Glutamatergic neuron (in vitro differentiated cells): ENCODE measurements at places on chromosomes 7 and 10.

GRCh38 chr7:99004216-99004615 is 125.9 kb downstream of the TRRAP start:
- peaks cover 2% of the 10 kb centered on the region for H3K27me3 ChIP-seq
- H3K4me1 ChIP-seq, result no peaks in the 10 kb centered on the region
- no peak overlapping the region for H3K4me3 ChIP-seq
- H3K27ac ChIP-seq, result no peak overlapping the region
- DNase-seq, result no peak

- peaks cover 6% of the 10 kb centered on the region for H3K36me3 ChIP-seq
- H3K27ac ChIP-seq, result no peak overlapping the region
- no peaks in the 10 kb centered on the region for H3K27me3 ChIP-seq
- no peaks in the 10 kb centered on the region for H3K4me1 ChIP-seq
- no peak for DNase-seq
Measured at GRCh38 chr10:91617072-91617609, 15.7 kb downstream of the PPP1R3C start.

DNA sequence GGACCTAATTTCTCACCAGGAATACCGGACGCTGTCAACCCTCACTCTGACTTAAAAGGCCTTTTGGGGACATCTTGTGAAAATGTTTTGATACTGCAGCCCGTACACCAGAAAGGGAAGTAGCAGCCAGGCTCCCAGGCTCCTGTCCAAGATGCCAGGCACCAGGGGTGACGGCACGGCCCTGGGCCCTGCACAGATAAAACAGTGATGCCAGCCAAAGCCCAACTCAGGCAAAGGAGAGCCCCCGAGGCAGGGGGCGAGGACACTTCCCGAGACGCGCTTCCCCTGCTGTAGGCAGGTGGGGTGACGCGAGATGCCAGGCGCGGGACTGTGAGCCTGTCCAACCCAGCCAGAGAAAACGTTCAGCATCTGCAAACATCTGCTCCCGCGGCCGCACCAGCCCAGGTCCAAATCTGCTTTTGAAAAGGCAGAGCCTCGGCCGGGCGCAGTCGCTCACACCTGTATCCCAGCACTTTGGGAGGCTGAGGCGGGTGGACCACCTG is 15.7 kb downstream of the ZFAND2A start:
- peaks cover 8% of the 10 kb centered on the region for H3K36me3 ChIP-seq
- peak overlapping the region; percentile 66 for H3K27ac ChIP-seq
- no peak for DNase-seq
- peaks cover 7% of the 10 kb centered on the region for H3K4me1 ChIP-seq
- H3K4me3 ChIP-seq, result no peak overlapping the region

DNA sequence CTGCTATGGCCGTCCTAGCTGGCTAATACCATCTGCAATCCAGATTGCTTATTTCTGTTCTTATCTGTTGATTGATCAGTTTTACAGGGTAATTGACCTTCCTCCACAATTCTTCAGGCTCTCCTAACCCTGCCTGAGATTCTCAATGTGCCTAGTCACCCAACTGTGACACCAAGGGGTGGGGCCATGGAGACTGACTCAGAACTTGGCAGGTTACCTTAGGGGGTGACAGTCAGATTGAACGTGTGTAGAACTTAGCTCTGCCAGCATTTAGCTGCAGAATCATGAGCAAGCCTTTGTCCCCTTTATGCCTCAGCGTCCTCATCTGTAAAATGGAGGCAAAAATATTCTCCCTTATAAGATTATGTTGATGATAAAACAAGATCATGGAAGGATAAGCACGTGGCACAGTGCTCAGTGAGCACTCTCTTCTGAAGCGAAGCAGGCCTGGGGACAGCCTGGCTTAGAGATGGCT is 19.1 kb upstream of the LEP start:
- H3K4me3 ChIP-seq, result no peak overlapping the region
- H3K27me3 ChIP-seq, result peaks cover 6% of the 10 kb centered on the region
- peaks cover 9% of the 10 kb centered on the region for H3K4me1 ChIP-seq
- H3K27ac ChIP-seq, result no peak overlapping the region
- DNase-seq, result no peak

DNA sequence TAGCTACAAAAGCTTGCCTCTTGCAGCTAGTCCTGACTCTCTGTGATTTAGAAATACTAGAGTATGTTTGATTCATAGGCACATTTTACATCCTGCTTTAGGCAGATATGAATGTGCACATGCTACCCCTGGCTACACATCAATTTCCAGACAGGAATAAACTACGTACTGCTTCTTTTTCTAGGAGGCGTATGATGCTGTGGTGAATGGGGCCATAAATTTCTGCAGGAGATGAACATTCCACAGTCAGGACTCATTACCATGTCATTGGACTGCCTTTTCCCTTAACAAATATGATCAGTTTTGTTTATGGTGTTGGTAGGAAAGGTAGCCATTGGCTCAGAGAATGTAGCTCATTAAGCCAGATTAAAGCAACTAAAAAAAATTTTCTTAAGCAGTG is 50.1 kb upstream of the IFRD1 start:
- no peaks in the 10 kb centered on the region for H3K27me3 ChIP-seq
- no peaks in the 10 kb centered on the region for H3K36me3 ChIP-seq
- no peak overlapping the region for H3K27ac ChIP-seq
- no peak for DNase-seq
- no peaks in the 10 kb centered on the region for H3K4me1 ChIP-seq

- H3K4me1 ChIP-seq, result no peaks in the 10 kb centered on the region
- no peak overlapping the region for H3K27ac ChIP-seq
- no peaks in the 10 kb centered on the region for H3K27me3 ChIP-seq
- DNase-seq, result no peak
- H3K36me3 ChIP-seq, result no peaks in the 10 kb centered on the region
Measured at GRCh38 chr10:86113983-86114382, 252.6 kb downstream of the GRID1 start.

DNA sequence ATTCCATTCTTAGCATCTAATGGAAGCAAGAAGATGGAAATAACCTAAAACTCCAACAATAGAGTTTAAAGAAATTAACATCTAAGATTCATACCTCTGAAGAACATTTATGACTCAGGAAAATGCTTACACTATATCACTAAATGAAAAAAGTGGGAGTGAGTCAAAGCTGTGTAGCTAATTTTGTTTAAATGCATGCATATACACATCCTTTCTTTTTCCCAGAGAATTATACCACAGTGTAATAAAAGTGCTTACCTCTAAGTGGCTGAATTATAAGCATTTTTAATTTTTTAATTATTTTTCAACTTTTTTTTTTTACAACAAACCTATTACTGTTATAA is 44.3 kb downstream of the CCDC71L start:
- no peaks in the 10 kb centered on the region for H3K27me3 ChIP-seq
- H3K36me3 ChIP-seq, result peaks cover 18% of the 10 kb centered on the region
- H3K4me1 ChIP-seq, result no peaks in the 10 kb centered on the region

GRCh38 chr7:30237271-30237695 is 47.1 kb upstream of the ZNRF2 start:
- H3K27ac ChIP-seq, result no peak overlapping the region
- H3K27me3 ChIP-seq, result no peaks in the 10 kb centered on the region
- no peak overlapping the region for H3K4me3 ChIP-seq
- H3K36me3 ChIP-seq, result no peaks in the 10 kb centered on the region
- no peaks in the 10 kb centered on the region for H3K4me1 ChIP-seq

- peaks cover 5% of the 10 kb centered on the region for H3K36me3 ChIP-seq
- H3K4me3 ChIP-seq, result no peak overlapping the region
- DNase-seq, result no peak
- no peaks in the 10 kb centered on the region for H3K27me3 ChIP-seq
Measured at GRCh38 chr7:151838861-151839381, 38.0 kb downstream of the PRKAG2 start.

DNA sequence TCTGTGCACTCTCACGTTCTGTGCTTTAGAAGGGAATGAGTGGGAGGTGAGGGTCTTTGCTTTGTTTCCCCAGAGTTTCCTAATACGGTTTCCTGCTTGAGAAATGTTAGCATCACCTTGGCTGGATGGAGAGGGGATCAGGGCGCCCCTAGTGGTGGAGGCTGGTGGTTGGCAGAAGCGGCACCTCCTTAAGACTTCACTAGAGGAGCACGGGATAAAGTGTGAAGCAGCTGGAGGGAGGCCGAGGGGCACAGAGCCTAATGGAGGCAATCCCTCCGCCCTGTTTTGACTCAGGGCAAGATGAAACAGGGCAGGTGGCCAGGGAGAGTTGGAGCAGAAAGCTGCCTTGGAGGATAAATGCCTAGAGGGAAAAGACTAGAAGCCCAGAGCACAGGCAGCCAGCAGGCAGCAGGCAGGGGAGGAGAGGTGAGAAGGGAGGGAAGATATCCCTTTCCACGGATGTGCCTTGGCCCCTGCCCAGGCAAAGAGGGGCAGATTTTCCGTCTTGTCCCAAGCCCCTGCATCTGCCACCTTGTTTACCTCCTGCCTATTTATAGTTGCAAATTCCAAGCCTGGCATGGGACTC is 56.0 kb upstream of the BTRC start:
- peaks cover 13% of the 10 kb centered on the region for H3K27me3 ChIP-seq
- H3K4me3 ChIP-seq, result no peak overlapping the region

GRCh38 chr7:96701258-96701657 is 8.4 kb downstream of the SEM1 start:
- no peak overlapping the region for H3K4me3 ChIP-seq
- no peak for DNase-seq
- no peaks in the 10 kb centered on the region for H3K27me3 ChIP-seq

- DNase-seq, result no peak
- no peaks in the 10 kb centered on the region for H3K36me3 ChIP-seq
- H3K27me3 ChIP-seq, result peaks cover 2% of the 10 kb centered on the region
- H3K4me3 ChIP-seq, result no peak overlapping the region
- H3K27ac ChIP-seq, result no peak overlapping the region
- H3K4me1 ChIP-seq, result no peaks in the 10 kb centered on the region
Measured at GRCh38 chr7:94216944-94217461, 177.7 kb upstream of the COL1A2 start.

DNA sequence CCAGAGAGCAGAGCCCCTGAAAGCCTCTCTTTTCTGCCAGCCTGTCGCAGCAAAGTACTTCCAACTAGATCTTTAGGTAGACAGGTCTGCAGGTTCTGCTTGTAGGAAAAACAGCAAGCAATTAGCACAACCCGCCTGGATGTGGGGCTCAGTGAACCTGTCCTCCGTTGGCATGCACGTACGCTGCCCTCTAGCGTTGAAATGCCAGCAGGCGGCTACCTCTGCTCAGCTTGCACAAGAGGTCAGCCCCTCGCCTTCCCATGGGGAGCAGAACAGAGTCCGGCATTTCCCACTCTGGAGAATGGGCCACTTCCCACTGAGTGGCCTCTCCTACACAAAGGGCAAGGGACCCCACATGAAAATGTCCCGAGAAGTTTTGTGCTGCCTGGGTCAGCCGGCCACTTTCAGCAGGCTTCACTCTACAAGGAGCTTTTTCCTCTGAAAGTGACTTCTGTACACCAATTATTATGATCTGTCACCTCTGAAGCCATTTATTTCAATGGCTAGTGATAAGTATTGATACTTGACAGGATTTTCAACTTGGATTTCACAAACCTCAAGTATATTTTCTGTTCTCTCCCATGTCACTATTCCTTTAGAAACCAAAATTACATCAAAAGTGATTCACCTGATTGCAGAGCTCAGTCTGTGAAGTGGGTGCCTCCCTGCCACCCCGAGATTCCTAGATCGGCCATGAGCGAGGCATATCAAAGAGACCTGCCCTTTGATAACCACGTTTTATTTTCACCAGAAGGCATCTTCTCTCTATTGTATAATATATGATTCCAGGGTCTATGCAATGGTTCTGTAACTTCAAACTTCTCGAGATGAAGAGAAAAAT is 56.7 kb downstream of the JCAD start:
- no peaks in the 10 kb centered on the region for H3K36me3 ChIP-seq
- peak; percentile 85 for DNase-seq
- H3K4me1 ChIP-seq, result no peaks in the 10 kb centered on the region
- peaks cover 7% of the 10 kb centered on the region for H3K27me3 ChIP-seq
- H3K27ac ChIP-seq, result no peak overlapping the region
- H3K4me3 ChIP-seq, result no peak overlapping the region
